ENCODE measurements at places on chromosomes 4 and X.

- DNase-seq, result no peak
- H3K36me3 ChIP-seq, result no peaks in the 10 kb centered on the region
- H3K4me1 ChIP-seq, result no peaks in the 10 kb centered on the region
- H3K27ac ChIP-seq, result no peak overlapping the region
- H3K27me3 ChIP-seq, result peaks cover 1% of the 10 kb centered on the region
Observed at GRCh38 chr4:55517526-55518229, 29.0 kb downstream of the CLOCK start.

GRCh38 chrX:69089203-69089602, 76.0 kb downstream of the PJA1 start:
- no peak overlapping the region for H3K27ac ChIP-seq
- H3K36me3 ChIP-seq, result no peaks in the 10 kb centered on the region
- H3K4me1 ChIP-seq, result no peaks in the 10 kb centered on the region
- H3K27me3 ChIP-seq, result no peaks in the 10 kb centered on the region
- DNase-seq, result no peak
- H3K4me3 ChIP-seq, result no peak overlapping the region

DNA sequence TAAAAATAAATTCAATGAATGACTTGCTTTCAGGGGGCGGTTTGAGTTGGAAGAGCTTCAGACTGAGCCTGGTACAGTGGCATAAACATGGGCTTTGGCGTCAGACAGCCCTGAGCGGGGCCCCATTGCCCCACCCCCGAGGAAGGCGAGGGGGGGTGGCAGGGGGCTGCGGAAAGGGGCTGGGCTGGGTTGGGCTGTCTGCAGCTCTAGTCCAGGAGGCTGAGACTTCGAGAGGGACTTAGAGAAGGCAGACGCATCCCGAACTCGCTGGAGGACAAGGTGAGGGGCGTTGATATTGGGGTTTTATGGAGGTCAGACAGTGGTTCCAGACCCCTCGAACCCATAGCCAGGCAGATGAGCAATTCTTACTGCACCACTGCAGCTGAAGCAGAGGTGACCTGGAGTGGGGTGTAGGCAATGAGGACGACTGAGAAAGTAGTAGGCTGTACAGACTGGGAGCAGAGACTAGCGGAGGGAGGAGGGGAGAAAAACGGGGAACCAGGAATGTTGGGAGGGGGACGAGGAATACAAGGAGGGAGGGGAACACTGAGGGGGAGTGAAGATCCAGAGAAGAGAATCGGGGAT, at the start of gene MAGED2:
MAGED2 (plus strand) TSS at position 222 of the 585 bp plus-strand sequence. CDS start 1,587 bp downstream, outside the sequence.
- peak within 1 kb of the TSS; percentile 85 for H3K27ac ChIP-seq
- H3K36me3 ChIP-seq, result peaks cover 9% of the 10 kb centered on the region
- peaks cover 10% of the 10 kb centered on the region for H3K27me3 ChIP-seq
- H3K4me3 ChIP-seq, result peak within 1 kb of the TSS; percentile 89
- peaks cover 17% of the 10 kb centered on the region for H3K4me1 ChIP-seq

DNA sequence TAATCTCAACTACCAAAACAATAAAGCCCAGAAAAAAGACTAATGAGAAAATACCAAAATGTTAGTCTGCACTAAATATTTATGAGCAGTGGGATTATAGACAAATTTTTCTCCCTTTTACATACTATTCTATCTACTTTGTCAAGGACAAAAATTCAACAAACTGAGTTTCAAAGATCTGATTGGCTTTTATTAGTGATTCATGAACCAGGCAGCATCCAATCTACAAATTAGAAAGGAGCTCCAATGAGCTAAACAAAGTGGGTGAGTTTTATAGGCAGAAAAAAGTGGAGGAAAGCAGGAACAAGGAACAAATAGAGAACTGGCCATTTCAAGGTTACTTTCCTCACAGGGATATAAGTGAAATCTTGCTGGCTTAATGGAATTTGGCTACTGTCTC, 24.4 kb upstream of the SH3KBP1 start:
- no peak for DNase-seq
- H3K4me3 ChIP-seq, result no peak overlapping the region
- peaks cover 6% of the 10 kb centered on the region for H3K4me1 ChIP-seq
- no peak overlapping the region for H3K27ac ChIP-seq
- no peaks in the 10 kb centered on the region for H3K27me3 ChIP-seq

Data from activated T-helper 1 cell treated with anti-CD3 and anti-CD28 coated beads, Interleukin-12 subunit alpha, Interleukin-12 subunit beta, Interleukin-2, Interleukin-4 antibody, amounts not matched to agents 30 ng/mL and 10 ng/mL and 1 ng/mL, durations not matched to agents 14 hours and 24 hours and 36 hours (primary cell).